Neural progenitor cell (in vitro differentiated cells): ENCODE measurements at places on chromosomes 1 and 21. TPM values are rescaled to one million over a fixed set of nuclear protein-coding genes. Genes with fewer than 3 reads are reported as not detected.

C1orf115 gene
- total RNA-seq, result 6.2 and 6.8 TPM in 2 replicates

- no peaks in the 10 kb centered on the region for H3K4me1 ChIP-seq
- no peaks in the 10 kb centered on the region for H3K36me3 ChIP-seq
- DNase-seq, result no peak
- no peak overlapping the region for H3K4me3 ChIP-seq
- no peaks in the 10 kb centered on the region for H3K27me3 ChIP-seq
These were observed 385.2 kb downstream of the NUF2 start for GRCh38 chr1:163706915-163707314.

FALEC gene
- 0.96 TPM in 1 of 2 replicates, not detected in the other for total RNA-seq

KLF17 gene
- not detected in 2 replicates for total RNA-seq

DNA sequence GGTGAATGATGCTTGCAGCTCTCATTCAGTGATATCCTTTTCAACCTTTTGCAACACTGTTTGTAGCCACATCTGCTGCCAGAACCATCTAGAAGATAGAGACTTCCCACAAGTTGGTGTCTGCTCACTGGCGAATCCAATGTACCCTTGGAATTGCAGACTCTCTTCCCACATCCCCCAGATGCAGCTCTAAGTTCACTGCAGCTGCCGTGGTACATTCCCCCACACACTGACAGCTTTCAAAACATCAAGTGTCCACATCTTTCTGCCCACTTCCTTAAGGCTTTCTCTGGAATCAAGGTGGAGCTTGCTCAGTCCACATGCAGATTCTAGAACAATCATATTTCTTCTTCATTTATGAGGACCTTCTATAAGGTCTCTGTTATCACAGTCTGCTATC is 99.2 kb downstream of the PLPPR4 start:
- no peak overlapping the region for H3K4me3 ChIP-seq
- H3K27ac ChIP-seq, result no peak overlapping the region
- H3K27me3 ChIP-seq, result no peaks in the 10 kb centered on the region
- DNase-seq, result no peak
- H3K4me1 ChIP-seq, result no peaks in the 10 kb centered on the region

GRCh38 chr1:117321680-117322609 is 45.3 kb upstream of the MAN1A2 start:
- H3K27me3 ChIP-seq, result no peaks in the 10 kb centered on the region
- H3K4me3 ChIP-seq, result no peak overlapping the region
- no peaks in the 10 kb centered on the region for H3K36me3 ChIP-seq
- H3K4me1 ChIP-seq, result peaks cover 10% of the 10 kb centered on the region
- no peak overlapping the region for H3K27ac ChIP-seq
- DNase-seq, result no peak

DNA sequence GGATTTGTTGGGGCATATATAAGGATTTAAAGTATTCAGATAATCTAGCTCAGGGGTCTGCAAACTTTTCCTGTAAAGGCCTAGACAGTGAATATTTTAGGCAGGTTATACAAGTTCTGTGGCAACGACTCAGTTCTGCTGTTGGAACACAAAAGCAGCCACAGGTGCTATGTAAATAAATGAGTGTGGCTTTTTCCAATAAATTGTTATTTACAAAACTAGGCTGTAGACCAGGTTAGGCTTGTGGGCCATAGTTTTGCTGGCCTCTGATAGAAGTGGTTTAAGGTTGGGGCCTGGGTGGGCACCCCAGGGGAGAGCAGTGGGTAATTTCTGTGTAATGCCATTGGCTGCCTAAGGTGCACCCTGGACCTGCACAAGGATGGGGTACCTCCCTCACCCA is 16.9 kb upstream of the IGFN1 start:
- DNase-seq, result no peak
- no peaks in the 10 kb centered on the region for H3K4me1 ChIP-seq
- H3K27me3 ChIP-seq, result peaks cover 26% of the 10 kb centered on the region

DNA sequence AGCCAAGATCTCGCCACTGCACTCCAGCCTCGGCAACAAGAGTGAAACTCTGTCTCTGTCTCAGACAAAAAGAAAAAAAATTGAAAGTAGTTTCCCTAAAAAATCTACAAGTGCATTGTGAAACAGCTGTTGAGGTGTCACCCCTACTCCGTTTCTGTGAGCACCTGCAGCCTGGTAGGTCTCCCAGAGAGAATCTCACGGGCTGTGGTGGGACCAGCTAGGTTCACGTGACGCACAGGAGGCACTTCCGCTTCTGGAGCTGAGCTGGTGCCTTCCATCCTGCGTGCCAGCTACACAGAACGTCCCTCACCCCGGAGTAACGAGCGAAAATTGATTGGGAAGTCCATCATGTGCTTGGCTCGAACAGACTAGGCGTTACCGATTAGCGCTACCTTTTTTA is 66.8 kb downstream of the COL24A1 start:
- no peaks in the 10 kb centered on the region for H3K4me1 ChIP-seq
- H3K4me3 ChIP-seq, result no peak overlapping the region
- H3K27ac ChIP-seq, result no peak overlapping the region
- H3K27me3 ChIP-seq, result no peaks in the 10 kb centered on the region

GRCh38 chr1:230463760-230464159 is 37.6 kb upstream of the PGBD5 start:
- H3K4me1 ChIP-seq, result peaks cover 7% of the 10 kb centered on the region
- no peaks in the 10 kb centered on the region for H3K27me3 ChIP-seq
- H3K27ac ChIP-seq, result no peak overlapping the region
- DNase-seq, result no peak

DNA sequence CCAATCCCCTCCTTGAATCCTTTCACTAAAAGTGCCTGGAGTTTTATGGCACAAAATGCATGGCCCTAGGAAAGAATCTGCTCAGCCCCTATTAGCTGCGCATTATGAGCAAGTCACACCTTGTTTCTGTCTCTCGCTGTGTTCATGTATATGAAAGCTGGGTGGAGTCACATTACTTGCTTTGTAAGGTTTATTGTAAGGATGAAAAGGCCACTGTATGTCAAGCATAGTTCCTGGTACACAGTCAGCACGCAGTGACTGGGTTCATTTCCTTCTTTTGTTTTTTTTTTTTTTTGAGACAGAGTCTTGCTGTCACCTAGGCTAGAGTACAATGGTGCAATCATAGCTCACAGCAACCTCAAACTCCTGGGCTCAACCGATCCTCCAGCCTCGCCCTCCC is 6.7 kb upstream of the SLC9A1 start:
- DNase-seq, result no peak
- H3K27me3 ChIP-seq, result no peaks in the 10 kb centered on the region
- no peaks in the 10 kb centered on the region for H3K4me1 ChIP-seq
- no peak overlapping the region for H3K4me3 ChIP-seq
- H3K36me3 ChIP-seq, result no peaks in the 10 kb centered on the region

DNA sequence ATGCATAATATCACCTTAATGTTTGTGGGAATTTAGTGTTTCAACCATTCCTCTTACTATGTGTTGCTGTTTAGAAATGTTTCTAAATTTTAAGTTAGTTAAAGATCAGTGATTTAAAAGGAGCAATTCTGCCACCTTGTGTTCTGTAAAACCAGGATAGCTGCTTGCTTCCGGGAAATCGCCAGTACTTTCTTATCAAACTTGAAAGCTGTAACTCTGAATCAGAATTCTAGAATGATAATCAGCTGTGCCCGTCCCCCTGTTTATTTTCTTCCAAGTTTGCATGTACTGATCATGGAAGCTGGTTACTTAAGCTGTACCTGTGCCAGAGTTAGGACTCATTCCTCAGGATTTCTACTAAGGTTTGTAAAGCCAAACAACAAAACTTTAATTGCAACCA is 656.4 kb downstream of the LTN1 start:
- no peak overlapping the region for H3K4me3 ChIP-seq
- no peaks in the 10 kb centered on the region for H3K27me3 ChIP-seq
- H3K27ac ChIP-seq, result no peak overlapping the region
- peak; percentile 49 for DNase-seq
- no peaks in the 10 kb centered on the region for H3K36me3 ChIP-seq

DNA sequence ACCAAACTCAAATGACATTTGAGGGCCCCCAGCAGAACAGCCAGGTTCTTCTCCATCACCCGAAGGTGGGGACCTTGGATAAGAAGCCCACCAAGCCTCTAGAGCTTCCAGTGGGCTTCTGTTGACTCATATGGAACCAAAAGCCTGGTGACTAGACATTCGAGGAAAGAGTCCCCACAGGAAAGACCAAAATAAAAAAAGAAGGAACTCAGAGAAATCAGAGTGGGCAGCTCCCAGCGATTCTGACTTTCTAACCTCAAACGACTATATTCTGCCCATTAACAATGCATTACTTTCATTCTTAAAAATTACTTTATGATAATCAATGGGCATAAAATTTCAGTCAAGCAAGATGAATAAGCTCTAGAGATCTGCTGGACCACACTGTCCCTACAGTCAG is 9.6 kb upstream of the CHIT1 start:
- no peak overlapping the region for H3K4me3 ChIP-seq
- H3K27ac ChIP-seq, result no peak overlapping the region
- no peaks in the 10 kb centered on the region for H3K4me1 ChIP-seq
- no peak for DNase-seq
- H3K36me3 ChIP-seq, result no peaks in the 10 kb centered on the region
- peaks cover 21% of the 10 kb centered on the region for H3K27me3 ChIP-seq

DNA sequence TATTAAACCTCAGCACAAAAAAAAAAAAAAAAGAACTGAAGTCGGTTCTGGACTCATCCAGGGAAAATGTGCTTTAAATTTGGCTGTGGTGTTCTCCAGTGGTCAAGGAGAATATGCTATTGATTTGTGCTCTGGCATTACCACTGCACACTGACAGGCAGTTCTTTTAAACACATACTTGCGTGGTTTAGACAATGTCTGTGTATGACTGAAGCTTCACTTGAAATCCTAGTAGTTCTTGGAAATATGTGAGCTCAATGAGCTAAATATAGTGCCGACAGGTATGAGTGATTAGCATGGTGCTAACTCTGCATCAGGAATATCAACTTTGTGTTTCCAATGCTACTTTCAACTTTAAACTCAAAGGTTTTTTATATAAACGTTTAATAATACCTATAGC is 415.6 kb downstream of the SMYD3 start:
- no peaks in the 10 kb centered on the region for H3K27me3 ChIP-seq
- no peak for DNase-seq
- H3K4me3 ChIP-seq, result no peak overlapping the region
- no peaks in the 10 kb centered on the region for H3K36me3 ChIP-seq
- H3K27ac ChIP-seq, result no peak overlapping the region

DNA sequence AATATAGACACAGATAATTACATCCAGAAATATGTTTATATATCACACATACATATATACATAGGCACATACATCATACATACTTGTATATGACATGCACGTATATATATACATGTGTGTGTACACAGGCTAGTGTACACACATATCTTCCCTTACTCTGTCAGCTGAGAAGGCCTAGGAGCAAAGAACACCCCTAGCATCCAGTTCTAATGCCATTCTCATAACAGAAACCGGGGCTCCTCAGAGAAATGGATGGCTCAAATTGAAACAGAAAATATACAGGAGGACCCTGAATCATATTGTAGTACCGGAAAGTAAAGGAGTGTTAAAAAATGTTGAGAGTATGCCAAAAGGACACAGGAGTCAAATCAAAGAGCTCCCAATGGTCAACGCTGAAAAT is 19.7 kb upstream of the HYI start:
- H3K4me1 ChIP-seq, result no peaks in the 10 kb centered on the region
- no peak overlapping the region for H3K27ac ChIP-seq
- no peaks in the 10 kb centered on the region for H3K27me3 ChIP-seq
- DNase-seq, result no peak
- H3K4me3 ChIP-seq, result no peak overlapping the region
- no peaks in the 10 kb centered on the region for H3K36me3 ChIP-seq

DNA sequence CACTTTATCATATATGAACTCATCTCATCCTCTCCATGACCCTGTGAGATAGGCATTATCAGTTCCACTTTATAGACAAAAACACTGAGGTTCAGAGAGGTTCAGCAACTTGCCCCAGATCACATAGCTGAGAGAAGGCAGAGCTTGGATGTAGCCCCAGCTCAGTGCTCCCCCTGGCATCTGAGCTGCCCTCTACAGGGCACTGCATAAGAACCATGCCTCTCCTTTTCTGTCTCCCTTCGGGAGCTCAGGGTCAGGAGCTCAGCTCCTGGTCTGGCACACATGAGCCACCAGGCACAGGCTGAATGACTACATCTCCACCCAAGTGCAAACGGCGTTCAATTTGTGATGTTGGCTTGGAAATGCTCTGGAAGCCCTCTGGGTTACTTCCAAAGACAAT is 16.9 kb downstream of the RAB7B start:
- H3K27ac ChIP-seq, result no peak overlapping the region
- no peaks in the 10 kb centered on the region for H3K36me3 ChIP-seq
- H3K27me3 ChIP-seq, result no peaks in the 10 kb centered on the region
- no peak for DNase-seq
- no peak overlapping the region for H3K4me3 ChIP-seq

SELP gene
- not detected in 2 replicates for total RNA-seq
